Neural progenitor cell (in vitro differentiated cells): ENCODE measurements at places on chromosomes 3 and 15. TPM values are rescaled to one million over a fixed set of nuclear protein-coding genes. Genes with fewer than 3 reads are reported as not detected.

DNA sequence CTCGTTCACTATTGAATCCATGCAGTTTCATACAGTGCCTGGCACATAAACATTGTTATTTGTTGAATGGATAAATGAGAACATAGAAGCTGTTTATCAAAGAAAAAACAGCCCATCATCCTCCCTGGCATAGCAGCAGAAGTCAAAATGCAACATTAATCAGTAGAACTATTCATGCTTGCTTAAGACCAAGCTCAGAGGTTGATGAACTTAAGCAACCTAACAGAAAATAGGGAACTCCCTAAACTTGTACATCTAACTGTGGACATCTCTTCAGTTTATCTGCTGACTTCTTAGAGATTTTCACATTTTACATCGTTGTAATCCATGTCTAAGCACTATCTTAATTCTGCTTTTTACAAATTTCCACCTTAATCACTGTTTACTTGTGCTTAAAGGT lies 29.2 kb downstream of the SENP8 start:
- no peak overlapping the region for H3K27ac ChIP-seq
- DNase-seq = no peak
- no peaks in the 10 kb centered on the region for H3K36me3 ChIP-seq
- no peak overlapping the region for H3K4me3 ChIP-seq
- H3K4me1 ChIP-seq = no peaks in the 10 kb centered on the region
- H3K27me3 ChIP-seq = no peaks in the 10 kb centered on the region

DNA sequence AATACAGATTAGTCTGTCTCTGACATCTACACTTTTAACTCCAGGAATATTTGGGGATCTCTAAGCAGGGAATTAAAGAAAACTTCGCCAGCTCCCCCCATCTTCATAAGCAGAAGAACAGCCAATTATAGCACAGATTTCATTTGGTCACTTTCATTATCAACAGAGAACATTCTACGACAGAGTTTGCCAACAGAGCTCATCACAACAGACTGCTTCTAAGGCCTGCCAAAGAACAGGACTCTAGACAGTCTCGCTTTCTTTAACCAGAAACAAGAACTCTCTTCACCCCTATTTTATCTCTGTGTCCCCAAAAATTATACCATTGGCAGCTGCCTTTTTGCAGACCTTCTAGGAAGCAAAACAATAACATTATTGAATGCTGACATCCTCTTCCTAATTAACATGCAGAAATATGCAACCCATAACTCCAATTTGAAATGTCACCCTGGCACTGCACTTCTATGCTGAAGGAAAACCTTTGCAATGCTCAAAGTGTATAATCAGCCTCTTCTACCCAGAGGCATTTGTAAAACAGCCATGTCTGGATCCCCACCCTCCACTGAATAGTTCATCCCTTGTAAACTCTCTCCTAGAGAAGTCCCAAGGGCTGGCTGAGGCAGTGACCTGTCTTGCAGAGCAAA lies 552.8 kb downstream of the MAGI1 start:
- DNase-seq = no peak
- H3K4me3 ChIP-seq = no peak overlapping the region
- H3K4me1 ChIP-seq = peaks cover 35% of the 10 kb centered on the region
- no peak overlapping the region for H3K27ac ChIP-seq
- no peaks in the 10 kb centered on the region for H3K27me3 ChIP-seq
- H3K36me3 ChIP-seq = no peaks in the 10 kb centered on the region

DNA sequence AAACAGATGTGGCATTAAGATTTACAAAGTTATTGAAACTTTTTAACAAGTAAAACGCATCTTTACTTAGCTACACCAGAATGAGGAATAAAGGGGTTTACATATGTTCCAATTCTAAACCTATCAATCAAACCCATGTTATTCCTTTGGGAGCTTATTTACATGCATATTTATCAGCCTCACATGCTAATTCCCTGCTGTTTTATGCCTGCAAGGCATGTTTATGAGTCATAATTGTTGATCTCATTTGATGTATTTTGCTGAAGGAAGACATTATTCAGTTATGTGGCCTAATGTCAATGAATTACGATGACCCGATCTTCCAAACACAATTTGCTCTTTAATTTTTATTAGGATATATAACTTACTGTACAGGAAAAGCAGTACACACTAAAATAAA lies 272.9 kb downstream of the TBC1D5 start:
- no peak for DNase-seq
- H3K27me3 ChIP-seq = no peaks in the 10 kb centered on the region
- no peak overlapping the region for H3K4me3 ChIP-seq
- H3K27ac ChIP-seq = no peak overlapping the region

CSPG5 gene
- total RNA-seq = 1.7 and 4.6 TPM in 2 replicates

PRR20G gene
- not detected in 2 replicates for total RNA-seq

GRCh38 chr3:194389269-194389668 lies 9.8 kb downstream of the GP5 start:
- no peak overlapping the region for H3K27ac ChIP-seq
- no peak overlapping the region for H3K4me3 ChIP-seq
- H3K36me3 ChIP-seq = no peaks in the 10 kb centered on the region
- DNase-seq = no peak

GRCh38 chr3:114154321-114154821 lies 24.5 kb downstream of the DRD3 start:
- DNase-seq = peak; percentile 23
- H3K4me1 ChIP-seq = peaks cover 11% of the 10 kb centered on the region
- no peak overlapping the region for H3K4me3 ChIP-seq
- no peak overlapping the region for H3K27ac ChIP-seq

DNA sequence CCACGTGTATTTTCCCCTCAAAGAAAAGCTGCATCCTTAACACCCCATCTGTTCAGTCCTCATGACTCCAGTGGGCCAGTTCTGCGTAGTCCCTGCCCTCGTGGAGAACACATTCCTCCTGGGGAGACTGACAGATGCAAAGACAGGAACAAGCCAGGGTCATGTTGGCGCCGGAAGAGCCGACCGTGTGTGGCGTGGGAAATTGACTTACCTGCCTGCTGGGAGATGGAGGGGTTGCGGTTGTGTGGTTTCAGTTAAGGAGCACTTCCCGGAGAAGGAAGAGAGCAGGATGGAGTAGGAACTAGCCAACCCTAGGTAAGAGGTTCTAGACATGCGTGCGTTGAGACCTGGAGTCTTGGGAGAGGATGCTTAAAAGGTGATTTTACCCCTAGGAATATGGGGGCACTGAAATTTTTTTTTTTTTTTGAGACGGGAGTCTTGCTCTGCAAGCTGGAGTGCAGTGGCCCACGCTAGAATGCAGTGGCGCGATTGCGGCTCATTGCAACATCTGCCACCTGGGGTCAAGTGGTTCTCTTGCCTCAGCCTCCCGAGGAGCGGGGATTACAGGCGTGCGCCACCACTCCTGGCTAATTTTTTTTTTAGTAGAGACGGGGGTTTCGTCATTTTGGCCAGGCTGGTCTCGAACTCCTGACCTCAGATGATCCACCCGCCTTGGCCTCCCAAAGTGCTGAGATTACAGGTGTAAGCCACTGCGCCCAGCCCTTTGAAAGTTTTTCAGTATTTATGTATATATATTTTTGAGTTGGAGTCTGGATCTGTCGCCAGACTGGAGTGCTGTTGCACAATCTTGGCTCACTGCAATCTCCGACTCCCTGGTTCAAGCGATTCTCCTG lies 1.4 kb downstream of the VHL start:
- H3K4me3 ChIP-seq = peak overlapping the region; percentile 68
- H3K27ac ChIP-seq = no peak overlapping the region
- no peaks in the 10 kb centered on the region for H3K27me3 ChIP-seq
- H3K4me1 ChIP-seq = peaks cover 11% of the 10 kb centered on the region
- H3K36me3 ChIP-seq = peaks cover 5% of the 10 kb centered on the region

- DNase-seq = no peak
- no peaks in the 10 kb centered on the region for H3K4me1 ChIP-seq
- no peak overlapping the region for H3K27ac ChIP-seq
- H3K27me3 ChIP-seq = no peaks in the 10 kb centered on the region
These were observed 436.2 kb downstream of the OCA2 start for GRCh38 chr15:27662892-27663291.

GRCh38 chr3:118196183-118196582 lies 838.5 kb downstream of the IGSF11 start:
- no peak for DNase-seq
- H3K36me3 ChIP-seq = peaks cover 4% of the 10 kb centered on the region
- H3K4me1 ChIP-seq = no peaks in the 10 kb centered on the region
- no peak overlapping the region for H3K27ac ChIP-seq
- H3K27me3 ChIP-seq = no peaks in the 10 kb centered on the region

MKRN3 gene
- total RNA-seq = 0.37 TPM in 1 of 2 replicates, not detected in the other

DNA sequence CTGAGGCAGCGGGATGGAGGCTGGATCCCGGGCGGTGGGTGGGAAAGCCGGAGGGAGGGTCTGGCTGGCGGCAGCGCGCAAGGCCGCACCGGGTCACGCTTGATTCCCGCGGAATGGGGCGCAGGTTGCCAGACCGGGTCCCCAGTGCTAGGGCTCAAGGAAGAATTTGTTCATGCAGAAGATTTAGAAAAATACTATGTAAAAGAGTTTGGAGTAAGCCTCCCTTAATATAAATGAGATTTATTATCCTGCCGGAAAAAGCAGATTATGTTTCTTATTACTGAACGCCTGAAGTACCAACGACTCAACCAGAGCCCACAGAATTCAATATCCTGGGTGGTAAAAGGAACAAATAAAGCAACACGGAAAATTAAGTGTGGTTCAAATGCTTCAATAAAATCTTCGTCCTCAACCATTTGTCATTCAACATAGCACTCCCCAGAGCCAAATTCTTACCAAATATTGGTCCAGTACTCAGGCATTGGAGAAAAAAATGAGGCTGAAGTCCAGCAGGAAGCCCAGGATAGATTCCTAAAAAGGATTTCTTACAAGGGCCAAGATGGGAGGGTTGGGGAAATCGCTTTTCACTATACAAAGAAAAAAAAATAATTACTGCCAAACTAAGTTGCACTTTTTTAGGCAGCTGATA lies 1.2 kb upstream of the ZBTB20 start:
- peak overlapping the region; percentile 97 for H3K4me3 ChIP-seq
- no peaks in the 10 kb centered on the region for H3K36me3 ChIP-seq
- peak overlapping the region; percentile 56 for H3K27ac ChIP-seq
- peaks cover 24% of the 10 kb centered on the region for H3K4me1 ChIP-seq
- DNase-seq = no peak

TM4SF1 gene
- total RNA-seq = not detected in 2 replicates

LARP6 gene
- total RNA-seq = 18.6 and 19.3 TPM in 2 replicates

- H3K27me3 ChIP-seq = no peaks in the 10 kb centered on the region
- H3K27ac ChIP-seq = no peak overlapping the region
- H3K36me3 ChIP-seq = peaks cover 4% of the 10 kb centered on the region
- peaks cover 29% of the 10 kb centered on the region for H3K4me1 ChIP-seq
- H3K4me3 ChIP-seq = no peak overlapping the region
- DNase-seq = no peak
These were observed 26.5 kb upstream of the UTS2B start for GRCh38 chr3:191356631-191357439.

TEX55 gene
- total RNA-seq = not detected in 2 replicates

PTH1R gene
- 0.43 TPM in 1 of 2 replicates, not detected in the other for total RNA-seq

DNA sequence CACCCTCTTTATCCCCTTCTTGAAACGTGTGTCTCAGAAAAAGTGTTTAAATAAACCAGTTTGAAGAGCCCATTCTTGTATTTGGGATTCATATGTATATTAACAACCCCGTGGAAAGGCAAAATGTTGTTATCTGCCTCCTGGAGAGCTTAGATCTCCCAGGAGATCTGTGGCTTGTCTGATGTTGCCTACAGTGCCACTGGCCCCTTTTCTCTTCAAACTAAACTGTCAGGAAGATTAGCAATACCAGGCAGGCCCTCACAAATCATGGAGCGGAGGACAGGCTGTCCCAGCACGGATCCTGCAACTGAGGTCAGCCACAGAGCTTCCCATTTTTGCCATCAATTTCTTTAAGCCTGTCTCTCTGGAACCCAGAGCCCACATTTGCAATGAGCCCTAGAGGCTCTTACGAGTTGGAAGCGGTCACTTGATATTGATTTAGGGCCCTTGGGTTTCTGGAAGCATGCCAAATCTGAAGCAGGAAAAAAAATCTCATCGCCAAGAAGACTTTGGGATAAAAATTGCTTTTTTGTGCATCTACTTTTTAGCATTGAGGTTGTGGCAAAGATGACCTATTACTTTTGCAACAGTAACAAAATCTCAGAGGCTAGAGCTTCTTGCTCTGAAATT lies 234.1 kb downstream of the OPA1 start:
- peaks cover 20% of the 10 kb centered on the region for H3K4me1 ChIP-seq
- no peaks in the 10 kb centered on the region for H3K36me3 ChIP-seq
- no peak for DNase-seq

GRCh38 chr3:122568755-122569154 lies 4.6 kb downstream of the DTX3L start:
- DNase-seq = no peak
- no peaks in the 10 kb centered on the region for H3K36me3 ChIP-seq
- H3K27ac ChIP-seq = no peak overlapping the region

GRCh38 chr3:130963878-130964277 lies 62.7 kb downstream of the ASTE1 start:
- H3K36me3 ChIP-seq = peaks cover 11% of the 10 kb centered on the region
- H3K27me3 ChIP-seq = no peaks in the 10 kb centered on the region
- H3K4me1 ChIP-seq = peaks cover 23% of the 10 kb centered on the region

- H3K36me3 ChIP-seq = no peaks in the 10 kb centered on the region
- no peak overlapping the region for H3K4me3 ChIP-seq
These were observed 53.1 kb downstream of the SPSB4 start for GRCh38 chr3:141104151-141104821.

RBPMS2 gene
- 0.15 and 1.8 TPM in 2 replicates for total RNA-seq

GRCh38 chr15:50652671-50653070 lies 33.9 kb downstream of the TRPM7 start:
- H3K4me3 ChIP-seq = no peak overlapping the region
- H3K36me3 ChIP-seq = peaks cover 12% of the 10 kb centered on the region
- H3K27me3 ChIP-seq = no peaks in the 10 kb centered on the region
- H3K4me1 ChIP-seq = no peaks in the 10 kb centered on the region
- H3K27ac ChIP-seq = no peak overlapping the region

C3orf20 gene
- total RNA-seq = not detected in 2 replicates

DNA sequence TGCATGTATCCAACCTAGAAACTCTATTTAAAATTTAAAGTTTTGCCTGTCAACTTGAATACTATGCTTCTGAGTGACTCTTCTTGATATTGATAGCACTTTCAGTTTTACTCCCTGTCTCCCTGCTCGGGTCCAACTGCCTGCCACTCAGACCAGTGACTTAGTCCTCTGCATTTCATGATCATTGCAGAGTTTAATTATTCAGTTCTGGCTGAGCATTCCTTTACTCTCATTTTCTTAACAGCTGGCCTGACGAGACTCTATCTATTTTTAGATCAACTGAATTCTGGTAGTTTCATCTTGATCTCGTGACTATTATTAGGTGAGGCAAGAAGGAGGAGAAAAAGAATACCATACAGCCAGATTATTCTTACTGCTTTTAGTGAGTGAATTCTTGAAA lies 617.4 kb downstream of the SI start:
- no peaks in the 10 kb centered on the region for H3K36me3 ChIP-seq
- no peak for DNase-seq
- H3K4me1 ChIP-seq = no peaks in the 10 kb centered on the region
- H3K4me3 ChIP-seq = no peak overlapping the region

GRCh38 chr3:46092702-46093080 lies 65.4 kb upstream of the XCR1 start:
- H3K27ac ChIP-seq = no peak overlapping the region
- H3K36me3 ChIP-seq = no peaks in the 10 kb centered on the region
- H3K4me1 ChIP-seq = no peaks in the 10 kb centered on the region

EXD1 gene
- total RNA-seq = 0.06 and 0.41 TPM in 2 replicates
